ENCODE measurements at places on chromosomes 6 and 20.
A peak's percentile ranks its signal among the peaks of the same experiment; 100 is the strongest.

DNA sequence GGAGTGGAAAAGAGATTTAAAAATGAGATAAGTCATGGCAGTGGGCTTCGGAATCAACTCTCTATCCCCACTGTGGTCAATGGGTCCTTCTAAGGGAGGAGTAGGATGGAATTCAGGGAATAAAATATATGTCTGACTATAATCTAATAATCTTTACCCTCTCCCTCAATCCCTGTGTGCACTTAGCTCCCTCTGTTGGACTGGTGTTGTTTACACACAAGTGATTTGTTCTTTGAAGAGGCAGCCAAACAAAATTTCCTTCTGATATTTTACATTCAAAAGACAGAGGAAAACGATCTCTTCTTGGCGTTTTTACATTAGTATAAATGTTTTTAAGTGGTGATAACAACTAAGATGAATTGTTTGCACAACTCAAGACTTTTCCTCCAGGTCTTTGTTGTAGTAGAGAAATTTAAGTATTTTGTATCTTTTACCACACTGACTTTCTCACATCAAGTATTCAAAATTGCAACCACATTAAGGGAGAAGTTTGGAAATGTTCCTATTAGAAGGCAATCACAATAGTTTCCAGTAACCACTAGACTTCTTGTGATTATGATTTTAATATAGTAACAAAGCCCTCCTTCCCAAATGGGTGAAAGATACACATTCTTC is 317.8 kb downstream of the CENPW start:
- no peak for DNase-seq

DNA sequence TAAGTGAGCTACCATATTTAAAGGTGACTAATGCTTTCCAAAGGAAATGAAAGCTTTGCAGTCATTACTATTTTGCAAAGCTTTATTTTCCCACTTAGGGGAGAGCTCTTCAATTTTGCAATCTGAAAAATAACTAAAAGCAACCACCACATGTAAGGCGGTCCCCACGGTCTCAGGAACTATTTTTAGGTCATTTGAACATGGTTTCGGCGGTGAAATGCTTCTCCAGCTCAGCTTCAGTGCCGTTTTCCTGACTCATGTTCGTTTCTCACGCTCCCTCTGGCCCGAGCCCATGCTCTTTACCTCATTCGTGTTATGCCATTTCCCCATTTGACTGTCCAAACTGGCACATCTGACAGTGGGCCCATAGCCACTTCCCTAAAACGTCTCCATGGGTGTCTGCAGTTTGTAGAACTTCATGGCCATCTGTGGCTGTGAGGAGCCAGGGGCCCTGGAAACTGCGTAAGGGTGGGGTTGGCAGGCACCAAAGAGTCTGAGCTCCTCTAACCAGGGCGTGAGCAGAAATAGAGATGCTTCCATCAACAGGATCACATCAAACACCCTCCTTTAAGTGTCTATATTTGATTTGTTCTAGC is 46.5 kb downstream of the ADTRP start:
- no peak for DNase-seq

GRCh38 chr6:44010411-44011349 is 116.6 kb downstream of the MRPL14 start:
- no peak for DNase-seq

GRCh38 chr6:27582928-27583725 is 110.2 kb upstream of the ZNF184 start:
- DNase-seq = no peak

- DNase-seq = no peak
Observed at GRCh38 chr6:158787395-158787794, 31.8 kb downstream of the EZR start.

DNA sequence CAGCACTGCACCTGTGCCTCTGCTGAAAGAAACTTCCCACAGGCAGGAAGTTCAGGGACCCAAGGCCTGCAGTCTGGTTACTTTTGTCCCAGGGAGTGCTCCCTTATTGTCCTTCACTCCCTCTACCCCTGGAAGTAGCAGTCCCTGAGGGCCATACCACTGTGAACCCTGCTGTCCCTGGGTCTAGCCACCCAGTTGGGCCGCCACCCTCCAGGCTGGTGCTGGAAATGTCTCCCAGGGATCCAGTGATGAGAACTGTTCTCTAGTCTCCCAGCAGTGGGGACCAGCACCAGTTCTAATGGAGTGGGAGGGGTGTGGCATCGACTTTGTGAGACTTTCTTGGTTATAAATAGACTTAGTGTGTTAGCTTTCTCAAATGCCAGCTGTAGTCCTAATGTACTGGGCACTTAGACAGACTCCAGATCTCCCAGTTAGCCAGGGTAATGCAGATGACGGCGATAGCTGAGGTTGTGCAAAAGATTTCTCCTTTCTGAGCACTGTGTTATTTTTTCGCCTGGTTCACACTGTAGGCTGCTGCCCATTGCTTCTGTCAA is 462.5 kb downstream of the CDH26 start:
- DNase-seq = no peak

GRCh38 chr6:156787569-156788492 is 10.7 kb downstream of the ARID1B start:
- DNase-seq = no peak

GRCh38 chr6:122578961-122579360 is 31.2 kb upstream of the PKIB start:
- DNase-seq = no peak

DNA sequence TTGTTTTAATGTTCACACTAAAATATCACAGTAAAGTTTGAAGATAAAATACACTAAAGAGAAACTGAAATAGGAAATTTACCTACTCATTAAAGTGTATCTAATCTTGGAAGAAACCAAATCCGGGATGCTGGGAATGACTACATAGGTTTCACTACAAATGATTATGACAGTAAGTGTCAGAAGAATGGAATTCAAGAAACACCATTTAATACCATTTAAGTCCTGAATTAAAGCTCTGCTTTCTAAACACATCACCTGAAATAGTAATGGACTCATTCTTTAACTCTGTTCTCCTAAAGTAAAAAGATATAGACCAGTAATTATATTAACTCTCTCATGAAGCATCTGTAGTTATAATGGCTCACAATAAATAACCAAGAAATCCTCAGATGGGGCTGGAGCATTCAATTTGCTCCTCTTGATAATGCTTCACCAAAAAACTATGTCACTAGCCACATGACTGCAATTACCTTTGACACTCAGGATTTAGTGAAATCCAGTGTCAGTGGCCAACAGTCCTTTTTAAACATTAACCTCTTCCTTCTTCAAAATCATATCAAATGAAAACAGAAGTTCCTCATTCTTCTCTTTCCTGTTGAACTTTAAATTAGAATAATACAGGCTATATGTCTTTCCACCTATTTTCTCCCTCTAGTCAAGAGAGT is 41.4 kb downstream of the MAP7 start:
- DNase-seq = no peak

DNA sequence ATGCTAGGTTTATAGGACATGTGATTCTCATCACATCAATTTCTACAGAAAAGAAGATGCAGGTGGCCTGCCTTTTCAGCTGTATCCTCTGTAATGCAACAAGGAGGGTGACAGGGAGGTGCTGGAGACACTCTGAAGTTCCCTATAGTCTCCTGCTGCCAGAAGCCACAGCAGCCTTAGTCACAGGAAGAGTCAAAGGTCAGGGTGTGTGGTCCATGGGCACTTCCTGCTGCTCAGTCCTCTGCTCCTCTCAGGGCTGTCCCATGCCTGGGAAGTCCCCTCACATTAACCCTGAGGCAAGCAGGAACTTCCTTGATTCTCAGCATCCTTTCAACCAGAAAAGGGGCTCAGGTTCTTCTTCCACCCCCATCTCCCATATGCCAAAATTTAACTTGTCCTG is 144.8 kb upstream of the FOXA2 start:
- no peak for DNase-seq

- DNase-seq = no peak
Observed at GRCh38 chr6:166499350-166500163, 86.9 kb downstream of the RAMACL start.

GRCh38 chr6:38713812-38714211 is 1.3 kb upstream of the DNAH8 start:
- DNase-seq = peak; percentile 15

- DNase-seq = no peak
Observed at GRCh38 chr20:3621111-3621510, 42.1 kb downstream of the GFRA4 start.

GRCh38 chr6:465531-466348 is 74.2 kb downstream of the IRF4 start:
- DNase-seq = no peak

DNA sequence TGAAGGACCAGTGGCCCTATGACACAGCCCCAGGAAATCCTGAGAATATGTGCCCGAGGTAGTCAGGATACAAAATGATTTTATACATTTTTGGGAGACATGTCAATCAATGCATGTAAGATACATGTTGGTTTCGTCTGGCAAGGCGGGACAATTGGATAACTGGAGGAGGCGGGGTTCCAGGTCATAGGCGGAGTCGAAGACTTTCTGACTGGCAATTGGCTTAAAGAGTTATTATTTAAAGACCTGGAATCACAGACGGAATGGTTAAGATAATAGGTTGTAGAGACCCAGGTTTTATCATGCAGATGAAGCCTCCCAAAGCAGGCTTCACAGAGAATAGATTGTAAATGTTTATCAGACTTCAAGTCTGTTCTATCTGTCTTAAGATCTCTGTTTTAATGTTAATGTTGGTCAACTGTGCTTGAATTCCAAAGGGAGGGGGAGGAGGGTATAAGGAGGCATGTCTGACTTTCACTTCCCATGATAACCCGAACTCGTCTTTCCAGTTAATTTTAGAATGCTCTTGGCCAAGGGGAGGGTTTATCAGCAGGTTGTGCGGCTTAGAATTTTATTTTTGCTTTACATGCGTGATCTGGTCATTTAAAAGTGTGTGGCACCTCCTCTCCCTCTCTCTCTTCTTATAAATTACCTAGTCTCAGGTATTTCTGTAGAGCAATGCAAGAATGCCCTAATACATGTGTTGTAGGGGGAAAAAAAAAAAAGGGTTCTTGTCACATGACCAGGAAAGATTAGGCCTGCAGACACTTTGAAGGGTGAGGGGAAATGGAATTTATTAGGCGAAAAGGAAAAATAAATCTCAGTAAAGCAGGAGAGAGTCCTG is 230.7 kb downstream of the NFATC2 start:
- no peak for DNase-seq

GRCh38 chr6:126513198-126513597 is 173.3 kb downstream of the CENPW start:
- no peak for DNase-seq

DNA sequence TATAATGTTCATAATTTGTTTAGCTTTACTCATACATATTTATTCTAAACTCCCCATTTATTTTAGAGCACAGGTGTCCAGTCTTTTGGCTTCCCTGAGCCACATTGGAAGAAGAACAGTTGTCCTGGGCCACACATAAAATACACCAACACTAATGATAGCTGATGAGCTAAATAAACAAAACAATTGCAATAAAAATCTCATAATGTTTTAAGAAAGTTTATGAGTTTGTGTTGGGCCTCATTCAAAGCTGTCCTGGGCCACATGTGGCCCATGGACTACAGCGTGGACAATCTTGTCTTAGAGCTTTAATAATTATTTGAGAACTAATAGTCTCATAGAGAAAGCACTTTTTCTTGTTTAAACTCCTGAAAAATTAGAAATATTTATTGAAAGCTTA is 131.3 kb downstream of the MYO6 start:
- DNase-seq = no peak

- no peak for DNase-seq
Observed at GRCh38 chr6:133393891-133394290, 152.7 kb downstream of the EYA4 start.

GRCh38 chr6:131844243-131844841 is 36.5 kb downstream of the ENPP1 start:
- DNase-seq = no peak

DNA sequence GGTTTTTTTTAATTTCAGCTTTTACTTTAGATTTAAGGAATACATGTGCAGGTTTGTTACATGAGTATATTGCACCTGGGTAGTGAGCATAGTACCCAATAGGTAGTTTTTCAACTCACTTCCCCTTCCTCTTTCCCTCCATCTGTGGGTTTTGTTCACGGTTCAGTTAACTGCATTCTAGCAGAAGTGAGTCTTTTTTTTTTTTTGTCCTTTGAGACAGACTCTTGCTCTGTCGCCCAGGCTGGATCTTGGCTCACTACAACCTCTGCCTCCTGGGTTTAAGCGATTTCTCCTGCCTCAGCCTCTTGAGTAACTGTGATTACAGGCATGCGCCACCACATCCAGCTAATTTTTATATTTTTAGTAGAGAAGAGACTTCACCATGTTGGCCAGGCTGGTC is 8.7 kb downstream of the UBR2 start:
- DNase-seq = no peak

GRCh38 chr20:50283922-50284810 is 93.5 kb downstream of the CEBPB start:
- no peak for DNase-seq

DNA sequence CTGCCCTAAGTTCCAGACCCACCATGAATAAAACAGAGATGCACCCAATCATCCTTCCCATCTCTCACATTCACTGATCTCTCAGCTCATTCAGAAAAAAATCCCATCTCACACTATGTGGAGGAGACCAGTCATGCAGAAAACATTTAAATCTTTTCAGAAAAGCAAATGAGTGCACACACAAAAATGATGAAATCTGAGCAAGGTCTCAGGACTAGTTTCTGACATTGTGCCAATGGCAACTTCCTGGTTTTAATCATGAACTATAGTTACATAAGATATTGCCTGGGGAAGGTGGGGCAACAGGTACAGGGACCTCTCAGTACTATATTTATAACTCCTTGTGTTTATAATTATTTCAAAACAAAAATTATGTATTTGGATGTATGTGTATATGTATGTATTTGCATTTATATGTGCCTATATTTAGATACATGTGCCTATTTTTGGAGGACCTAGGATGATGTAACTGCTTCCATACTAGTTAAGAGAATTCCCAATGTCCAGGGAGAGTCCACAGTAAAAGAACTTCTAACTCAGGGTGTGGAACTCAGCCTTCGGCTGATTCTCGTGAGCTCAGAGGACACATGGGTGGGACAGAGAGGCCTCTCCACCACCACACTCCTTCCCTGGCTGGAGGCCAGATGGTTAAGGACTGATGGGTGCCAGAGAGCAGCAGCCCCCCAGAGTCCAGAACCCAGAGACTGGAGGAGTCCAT is 71.7 kb upstream of the MAP3K4 start:
- DNase-seq = no peak

DNA sequence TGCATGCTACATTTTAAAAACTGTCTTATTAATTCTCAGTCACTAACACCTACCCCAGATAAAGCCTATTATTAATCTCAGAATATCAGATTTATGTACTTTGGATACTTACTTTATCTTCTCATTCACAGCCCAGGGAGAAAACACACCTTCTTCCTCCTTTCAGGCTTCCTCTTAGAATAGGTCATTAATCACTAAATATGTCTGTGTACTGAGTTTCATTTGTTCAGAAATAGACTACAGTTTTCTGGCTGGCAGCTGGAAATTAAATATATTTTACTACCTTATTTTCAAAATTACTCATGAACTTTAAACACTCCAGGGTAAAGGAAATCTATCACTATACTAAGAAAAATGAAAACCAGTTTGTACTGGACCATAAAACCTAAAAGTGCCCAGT is 147.7 kb upstream of the DST start:
- no peak for DNase-seq

DNA sequence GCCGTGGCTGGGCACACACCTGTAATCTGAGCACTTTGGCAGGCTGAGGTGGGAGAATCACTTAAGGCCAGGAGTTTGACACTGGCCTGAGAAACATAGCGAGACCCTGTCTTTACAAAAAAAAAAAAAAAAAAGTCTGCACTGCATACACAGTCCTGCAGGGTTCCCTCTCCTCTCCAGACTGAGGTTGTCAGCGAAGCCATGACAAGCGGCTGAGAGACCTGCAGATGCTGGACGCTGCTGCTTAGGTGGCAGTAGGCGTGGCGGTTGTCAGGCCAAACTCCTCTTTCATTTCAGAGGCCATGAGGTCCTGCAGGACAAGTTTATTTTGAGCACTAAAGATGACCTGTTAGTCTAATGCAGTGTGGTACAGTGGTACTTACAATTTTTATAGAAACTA is 86.5 kb downstream of the FAM120B start:
- no peak for DNase-seq

Measured in activated CD8-positive, alpha-beta memory T cell treated with anti-CD3 and anti-CD28 coated beads for 4 hours (primary cell).